ENCODE measurements at places on chromosomes 7 and 10. TPM values are rescaled to one million over a fixed set of nuclear protein-coding genes. Genes with fewer than 3 reads are reported as not detected.

DNA sequence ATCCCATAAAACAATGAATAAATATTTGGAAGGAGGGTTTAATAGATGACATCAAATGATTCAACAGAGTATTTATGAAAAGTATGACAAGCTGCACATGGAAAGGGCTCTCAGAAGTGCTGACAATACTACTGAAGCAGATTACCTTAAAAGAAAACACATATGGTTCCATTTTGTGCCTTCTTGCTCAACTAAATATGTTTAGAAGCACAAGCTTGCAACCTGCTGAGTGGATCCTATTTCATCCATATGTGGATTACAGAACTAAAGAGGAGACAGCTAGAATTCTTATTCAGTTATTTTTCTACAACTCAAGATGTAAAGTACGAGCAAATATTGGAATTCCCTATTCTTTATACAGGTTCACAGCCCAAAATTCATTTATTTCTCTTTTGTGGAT, 340.6 kb downstream of the TFEC start:
- no peaks in the 10 kb centered on the region for H3K36me3 ChIP-seq
- H3K4me3 ChIP-seq: no peak overlapping the region
- no peak overlapping the region for H3K27ac ChIP-seq
- no peaks in the 10 kb centered on the region for H3K4me1 ChIP-seq
- peaks cover 14% of the 10 kb centered on the region for H3K27me3 ChIP-seq
- peak; percentile 42 for DNase-seq

DNA sequence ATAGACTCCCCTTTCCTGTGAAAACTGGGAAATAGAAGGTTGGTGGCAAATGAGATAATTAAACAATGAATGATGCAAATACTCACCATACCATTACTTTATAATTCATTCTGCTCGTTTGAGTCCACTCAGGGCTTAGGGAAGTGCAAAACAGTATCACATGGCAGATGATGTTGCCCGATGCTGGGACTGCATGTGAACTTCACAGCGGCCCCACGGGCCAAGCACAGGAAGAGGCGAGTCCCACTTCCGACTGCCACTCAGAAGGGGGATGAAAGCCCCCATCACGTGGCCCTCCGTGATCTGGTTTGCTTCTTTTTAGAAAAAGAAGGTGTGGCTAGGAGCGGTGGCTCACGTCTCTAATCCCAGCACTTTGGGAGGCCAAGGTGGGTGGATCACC, 71.5 kb downstream of the PRPF18 start:
- no peak for DNase-seq
- H3K27me3 ChIP-seq: no peaks in the 10 kb centered on the region
- peaks cover 4% of the 10 kb centered on the region for H3K4me1 ChIP-seq
- no peak overlapping the region for H3K4me3 ChIP-seq

MBL2 gene
- not detected for total RNA-seq

HSPB1 gene
- 354 TPM for total RNA-seq

DNA sequence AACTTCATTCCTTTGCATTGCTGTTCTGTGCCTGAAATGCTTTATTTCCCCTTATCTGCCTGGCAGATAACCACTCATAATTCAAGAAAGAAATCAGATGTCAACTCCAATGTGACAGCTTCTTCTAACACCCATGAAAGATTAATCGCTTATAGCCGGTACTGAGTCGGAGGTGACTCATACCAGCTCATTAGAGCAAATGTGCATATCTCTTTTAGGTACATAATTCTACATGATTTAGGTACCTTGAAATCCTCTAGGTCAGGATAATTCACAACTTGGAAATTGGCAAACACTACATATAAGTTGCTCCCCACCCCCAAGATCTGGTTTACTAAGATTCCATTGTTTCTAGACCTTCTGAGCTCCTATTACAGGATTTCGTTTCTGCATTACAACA, 554.4 kb upstream of the SORCS1 start:
- no peaks in the 10 kb centered on the region for H3K36me3 ChIP-seq
- peaks cover 10% of the 10 kb centered on the region for H3K27me3 ChIP-seq
- no peak overlapping the region for H3K27ac ChIP-seq
- no peak overlapping the region for H3K4me3 ChIP-seq

- no peak overlapping the region for H3K27ac ChIP-seq
- peaks cover 18% of the 10 kb centered on the region for H3K4me1 ChIP-seq
Observed at GRCh38 chr7:151813445-151813844, 63.5 kb downstream of the PRKAG2 start.

DNA sequence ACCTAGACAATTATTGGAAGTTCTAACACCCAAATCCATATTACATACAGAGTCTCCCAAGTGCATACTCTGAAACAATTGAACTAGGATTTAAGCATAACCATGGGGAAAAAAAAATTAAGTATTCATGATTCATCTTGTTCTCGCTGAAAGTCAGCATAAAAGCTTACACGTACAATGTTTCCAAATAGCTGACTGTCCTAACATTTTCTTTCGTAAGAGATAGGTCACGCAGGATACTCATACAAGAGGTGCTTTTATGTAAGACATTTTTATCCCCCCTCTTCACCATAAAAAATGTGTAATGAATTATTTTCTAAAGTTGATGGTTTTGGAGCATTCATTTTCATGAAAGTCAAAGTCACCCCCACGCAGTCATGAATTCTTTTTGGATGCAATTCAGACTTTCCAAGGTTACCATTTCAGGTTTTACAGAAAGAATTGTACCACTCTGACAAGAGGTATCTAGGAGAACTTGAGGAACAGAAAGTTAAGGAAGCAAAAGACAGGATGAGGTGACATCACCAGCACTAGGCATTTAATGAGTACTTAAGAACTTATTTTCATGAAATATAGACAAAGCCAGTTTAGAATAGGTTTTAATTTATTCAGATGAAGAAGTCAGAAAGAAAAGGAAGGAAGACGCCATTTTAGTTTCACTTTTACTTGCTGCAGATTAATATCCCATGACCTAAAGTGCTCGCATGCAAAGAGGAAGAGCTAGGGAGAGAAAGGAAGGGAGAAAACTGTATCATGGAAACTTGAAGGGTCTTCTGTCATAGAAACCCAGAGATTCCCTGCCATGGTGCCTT, 55.8 kb downstream of the TMEM26 start:
- no peaks in the 10 kb centered on the region for H3K27me3 ChIP-seq
- H3K4me3 ChIP-seq: peak overlapping the region; percentile 27
- peaks cover 9% of the 10 kb centered on the region for H3K4me1 ChIP-seq

DNA sequence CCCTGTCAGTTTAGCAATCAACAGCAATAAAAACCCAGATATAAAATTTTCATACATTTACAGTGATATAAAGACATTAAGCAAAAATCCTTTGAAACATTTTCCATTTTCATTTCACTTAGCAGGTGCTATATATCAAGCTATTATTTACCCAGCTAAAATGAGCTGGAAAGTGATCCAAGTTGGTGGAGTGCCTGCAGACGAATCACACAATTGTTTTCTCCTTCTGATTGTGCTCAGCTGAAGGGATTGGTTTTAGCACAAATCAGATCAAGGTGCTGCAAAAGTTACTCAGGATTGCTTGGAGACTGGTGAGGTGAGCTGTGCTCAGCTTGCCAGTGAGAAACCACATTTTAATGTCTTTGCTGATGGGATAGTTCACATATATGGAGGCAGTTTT, 138.1 kb downstream of the LRMDA start:
- DNase-seq: no peak
- no peaks in the 10 kb centered on the region for H3K36me3 ChIP-seq
- H3K27ac ChIP-seq: no peak overlapping the region
- H3K4me1 ChIP-seq: no peaks in the 10 kb centered on the region

GRCh38 chr7:141649865-141650634, 51.9 kb downstream of the DENND11 start:
- H3K4me1 ChIP-seq: no peaks in the 10 kb centered on the region
- no peak overlapping the region for H3K27ac ChIP-seq
- H3K4me3 ChIP-seq: no peak overlapping the region
- no peaks in the 10 kb centered on the region for H3K27me3 ChIP-seq
- DNase-seq: peak; percentile 86

DNA sequence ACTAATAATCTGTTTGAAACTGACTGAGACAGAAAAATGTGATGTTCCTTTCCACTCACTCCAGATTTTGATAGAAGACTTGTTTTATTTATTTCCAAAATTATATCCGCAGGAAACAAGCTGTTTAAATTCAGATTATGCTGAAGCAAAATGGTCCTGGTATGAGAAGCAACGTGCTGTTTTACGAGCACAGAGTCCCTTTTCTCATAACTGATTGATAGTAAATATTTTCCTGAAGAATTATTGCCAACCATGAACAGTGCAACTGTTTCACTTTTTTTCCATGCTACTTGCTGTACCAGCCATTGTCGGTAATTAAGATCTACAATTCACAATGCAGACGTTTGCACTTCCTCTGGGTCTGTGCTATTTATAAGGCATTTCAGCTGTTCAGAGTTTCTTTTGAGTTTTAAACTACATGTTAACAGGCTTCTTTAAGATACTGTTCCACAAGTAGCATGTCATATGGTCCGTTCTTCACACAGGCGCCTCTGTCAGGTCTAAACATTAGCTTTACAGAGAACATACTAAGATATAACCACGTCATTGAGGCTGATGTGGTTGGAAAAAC, 103.8 kb downstream of the POLL start:
- peaks cover 35% of the 10 kb centered on the region for H3K4me1 ChIP-seq
- peak; percentile 18 for DNase-seq
- no peak overlapping the region for H3K27ac ChIP-seq

DNA sequence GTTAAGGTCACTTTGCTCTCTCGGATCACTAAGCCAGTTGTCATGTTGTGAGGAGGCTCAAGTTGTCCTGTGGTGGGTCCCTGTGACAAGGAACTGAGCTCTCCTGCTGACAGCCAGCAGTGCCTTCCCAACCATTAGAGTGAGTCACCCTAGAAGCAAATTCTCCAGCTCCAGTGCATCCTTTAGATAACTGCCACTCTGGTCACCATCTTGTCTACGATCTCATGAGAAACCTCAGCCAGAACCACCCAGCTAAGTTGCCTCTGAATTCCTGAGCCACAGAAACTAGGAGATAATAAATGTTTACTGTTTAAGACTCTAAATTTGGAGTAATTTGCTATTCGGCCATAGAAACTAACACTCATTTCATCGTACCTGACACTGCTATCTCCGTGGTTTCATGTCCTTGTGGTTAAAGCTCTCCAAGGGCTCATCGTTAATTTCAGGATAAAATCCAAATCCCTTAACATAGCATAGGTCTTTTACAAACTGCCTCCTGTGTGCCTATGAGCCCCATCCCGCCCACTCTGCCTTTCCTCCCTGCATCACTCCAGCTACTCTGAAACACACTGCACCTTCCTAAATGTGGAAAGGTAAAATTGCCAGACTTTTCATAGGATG, 56.5 kb upstream of the WIPF3 start:
- H3K4me3 ChIP-seq: no peak overlapping the region
- no peak for DNase-seq
- no peak overlapping the region for H3K27ac ChIP-seq
- H3K36me3 ChIP-seq: no peaks in the 10 kb centered on the region

- no peak overlapping the region for H3K4me3 ChIP-seq
- H3K27me3 ChIP-seq: no peaks in the 10 kb centered on the region
- no peaks in the 10 kb centered on the region for H3K4me1 ChIP-seq
- peaks cover 67% of the 10 kb centered on the region for H3K36me3 ChIP-seq
- no peak for DNase-seq
- no peak overlapping the region for H3K27ac ChIP-seq
Observed at GRCh38 chr10:133403359-133403758, 9.4 kb downstream of the MTG1 start.

DNA sequence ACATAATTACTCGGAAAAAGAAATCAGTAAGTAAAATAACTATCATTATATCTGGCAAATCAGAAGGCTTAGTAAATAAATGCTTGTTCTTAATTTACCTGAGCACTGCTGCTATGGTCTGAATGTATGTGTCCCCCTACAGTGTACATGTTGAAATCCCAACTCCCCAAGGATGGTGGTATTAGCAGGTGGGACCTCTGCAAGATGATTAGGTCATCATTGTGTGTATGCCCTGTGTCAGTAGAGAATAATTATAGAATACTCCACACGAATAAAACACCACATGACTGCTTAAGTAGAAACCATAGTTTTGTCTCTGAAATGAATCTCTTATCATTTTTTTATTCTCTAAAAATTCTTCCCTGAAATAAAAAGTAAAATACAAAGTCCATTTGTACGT, 101.6 kb downstream of the RNF133 start:
- H3K36me3 ChIP-seq: no peaks in the 10 kb centered on the region
- H3K4me3 ChIP-seq: no peak overlapping the region
- no peaks in the 10 kb centered on the region for H3K4me1 ChIP-seq
- H3K27me3 ChIP-seq: no peaks in the 10 kb centered on the region
- H3K27ac ChIP-seq: no peak overlapping the region
- DNase-seq: no peak

GRCh38 chr10:97888641-97889262, 39.1 kb downstream of the GOLGA7B start:
- no peaks in the 10 kb centered on the region for H3K27me3 ChIP-seq
- peaks cover 10% of the 10 kb centered on the region for H3K4me1 ChIP-seq
- peak; percentile 53 for DNase-seq
- no peak overlapping the region for H3K27ac ChIP-seq

CALHM3 gene
- total RNA-seq: not detected

CYP3A4 gene
- total RNA-seq: not detected

- H3K4me3 ChIP-seq: no peak overlapping the region
- H3K27ac ChIP-seq: no peak overlapping the region
- H3K4me1 ChIP-seq: no peaks in the 10 kb centered on the region
- H3K27me3 ChIP-seq: no peaks in the 10 kb centered on the region
- no peaks in the 10 kb centered on the region for H3K36me3 ChIP-seq
Observed at GRCh38 chr7:47807126-47807525, 141.1 kb downstream of the PKD1L1 start.

GRCh38 chr7:32891043-32891799, at the start of gene KBTBD2:
Gene KBTBD2 (minus strand): TSS chr7:32891760. CDS start chr7:32879604, 12,156 bp downstream.
- H3K4me1 ChIP-seq: peaks cover 38% of the 10 kb centered on the region
- peak; percentile 92 for DNase-seq
- peak within 1 kb of the TSS; percentile 81 for H3K4me3 ChIP-seq
- H3K27me3 ChIP-seq: no peaks in the 10 kb centered on the region
- H3K36me3 ChIP-seq: no peaks in the 10 kb centered on the region
- peak within 1 kb of the TSS; percentile 95 for H3K27ac ChIP-seq

DNAJC30 gene
- 11.1 TPM for total RNA-seq

TIMM23 gene
- 125 TPM for total RNA-seq

PDE1C gene
- not detected for total RNA-seq

GRCh38 chr10:84739641-84740040, 411.3 kb downstream of the CCSER2 start:
- no peaks in the 10 kb centered on the region for H3K4me1 ChIP-seq
- no peaks in the 10 kb centered on the region for H3K36me3 ChIP-seq
- H3K27me3 ChIP-seq: peaks cover 12% of the 10 kb centered on the region
- no peak for DNase-seq
- H3K4me3 ChIP-seq: no peak overlapping the region
